ENCODE measurements at places on chromosomes 13 and 19. TPM values are rescaled to one million over a fixed set of nuclear protein-coding genes. Genes with fewer than 3 reads are reported as not detected.

DNA sequence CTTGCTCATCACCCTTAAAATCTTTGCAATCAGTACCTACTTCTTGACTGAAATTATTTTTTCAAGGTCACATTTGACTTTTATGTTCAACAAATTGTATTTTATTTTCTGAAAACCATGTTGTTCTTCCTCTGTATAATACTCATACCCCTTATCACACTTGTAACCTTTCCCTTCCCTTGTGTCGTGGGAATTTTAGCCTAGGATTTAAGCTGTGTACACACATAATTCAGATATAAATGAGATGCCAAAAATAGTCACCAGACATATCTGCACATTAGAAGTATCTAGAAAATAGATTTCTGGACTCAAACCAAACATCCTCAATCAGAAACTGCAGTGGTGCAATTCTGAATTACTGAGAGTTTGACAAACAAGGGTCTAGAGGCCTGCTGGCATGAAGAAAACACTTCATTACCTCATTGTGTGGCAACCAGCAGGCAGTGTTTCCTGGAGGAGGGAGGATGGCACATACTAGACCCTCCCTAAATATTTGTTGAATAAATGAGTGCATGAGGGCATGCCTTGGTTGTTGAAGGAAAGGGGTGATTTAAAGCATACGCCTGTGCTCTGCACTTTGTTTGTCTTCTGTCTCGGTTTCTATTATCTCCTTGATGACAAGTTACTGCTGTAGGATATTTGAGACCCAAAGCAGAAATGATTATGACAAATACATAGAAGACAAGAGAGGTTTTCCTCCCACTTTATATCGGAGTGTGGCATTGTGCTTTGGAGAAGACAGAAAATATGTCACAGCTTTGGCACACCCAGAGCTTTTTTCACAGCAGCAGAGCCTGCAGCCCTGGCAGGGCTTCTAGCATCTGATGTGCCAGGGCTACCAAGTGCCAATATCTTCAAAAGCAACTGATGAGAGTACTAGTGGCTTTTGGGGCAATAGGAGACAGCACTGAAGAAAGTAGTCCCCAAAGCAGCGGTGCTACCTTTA is 881.1 kb downstream of the PCDH9 start:
- DNase-seq, result no peak

DNA sequence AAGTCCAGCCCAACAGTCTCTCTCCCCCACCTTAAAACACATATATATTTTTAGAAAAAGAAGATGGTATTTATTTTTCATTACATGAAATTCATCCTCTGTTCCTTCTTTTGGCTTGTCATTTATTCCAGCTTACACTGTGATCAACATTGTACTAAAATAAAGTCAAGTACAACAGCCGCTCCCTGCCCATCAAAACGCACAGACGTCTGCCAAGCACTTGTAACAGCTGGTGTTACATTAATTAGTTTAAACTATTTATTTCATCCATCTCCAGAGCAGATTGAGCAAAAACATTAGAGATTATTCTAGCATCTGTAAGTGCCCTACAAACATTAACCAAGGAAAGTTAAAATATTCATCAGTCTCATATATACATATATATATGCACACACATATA is 350.5 kb downstream of the DACH1 start:
- no peak for DNase-seq

DNA sequence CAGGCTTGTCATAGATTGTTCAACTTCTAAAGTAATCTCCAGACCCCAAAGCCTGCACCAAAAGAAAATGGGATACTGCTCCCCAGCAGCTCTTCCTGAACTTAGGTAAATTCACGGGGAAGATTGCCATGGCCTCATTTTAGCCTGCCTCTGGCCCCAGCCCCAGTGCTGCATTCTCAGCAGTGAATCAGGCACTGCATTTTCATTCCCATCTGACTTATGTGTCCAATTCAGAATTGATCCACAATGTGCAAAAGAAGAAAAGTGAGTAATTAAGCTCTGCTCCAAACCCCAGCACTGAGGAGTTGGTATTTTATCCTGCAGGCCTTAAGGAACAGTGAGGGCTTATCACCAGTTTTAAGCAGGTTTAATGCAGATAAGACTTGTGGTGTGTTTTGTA is 176.4 kb downstream of the KCTD12 start:
- DNase-seq, result peak; percentile 28

DNA sequence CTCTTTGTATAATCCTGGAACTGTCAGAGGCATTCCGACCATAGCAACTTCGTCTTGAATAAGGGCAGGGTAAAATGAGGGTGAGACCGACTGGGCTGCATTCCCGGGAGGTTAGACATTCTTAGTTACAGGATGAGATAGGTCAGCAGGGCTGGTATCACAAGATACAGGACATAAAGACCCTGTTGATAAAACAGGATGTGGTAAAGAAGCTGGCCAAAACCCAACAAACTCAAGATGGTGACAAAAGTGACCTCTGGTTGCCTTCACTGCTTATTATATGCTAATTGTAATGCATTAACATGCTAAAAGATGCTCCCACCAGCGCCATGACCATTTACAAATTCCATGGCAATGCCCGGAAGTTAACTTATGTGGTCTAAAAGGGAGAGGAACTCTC is 27.7 kb upstream of the MBNL2 start:
- peak; percentile 55 for DNase-seq

- peak; percentile 3 for DNase-seq
These were observed 619.8 kb downstream of the DCT start for GRCh38 chr13:93859716-93860115.

- DNase-seq, result no peak
These were observed 5.6 kb upstream of the GATAD2A start for GRCh38 chr19:19399733-19400433.

GRCh38 chr19:41745756-41746155 is 9.6 kb upstream of the CEACAM6 start:
- DNase-seq, result no peak

DNA sequence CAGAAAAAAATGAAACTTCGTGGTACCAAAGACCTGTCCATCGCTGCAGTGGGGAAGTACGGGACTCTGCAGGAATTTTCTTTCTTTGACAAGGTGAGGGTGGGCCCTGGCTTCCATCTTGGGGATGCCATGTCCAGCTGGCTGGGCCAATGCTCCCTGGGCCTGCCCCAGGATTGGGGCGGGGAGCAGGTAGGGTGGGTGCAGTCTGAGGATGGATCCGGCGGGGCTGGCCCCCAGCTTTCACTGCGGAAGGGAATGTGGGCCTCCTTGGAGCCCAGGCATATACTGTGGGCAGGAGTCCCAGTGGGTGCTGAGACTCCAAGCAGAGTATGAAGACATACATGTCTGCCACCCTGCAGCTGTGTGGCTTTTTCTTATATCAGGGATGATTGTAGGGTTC is 23.9 kb downstream of the SIN3B start:
- DNase-seq, result no peak

GRCh38 chr13:32660227-32660626 is 74.0 kb downstream of the PDS5B start:
- no peak for DNase-seq

- no peak for DNase-seq
These were observed 2.7 kb upstream of the KLK2 start for GRCh38 chr19:50870417-50871089.

DNA sequence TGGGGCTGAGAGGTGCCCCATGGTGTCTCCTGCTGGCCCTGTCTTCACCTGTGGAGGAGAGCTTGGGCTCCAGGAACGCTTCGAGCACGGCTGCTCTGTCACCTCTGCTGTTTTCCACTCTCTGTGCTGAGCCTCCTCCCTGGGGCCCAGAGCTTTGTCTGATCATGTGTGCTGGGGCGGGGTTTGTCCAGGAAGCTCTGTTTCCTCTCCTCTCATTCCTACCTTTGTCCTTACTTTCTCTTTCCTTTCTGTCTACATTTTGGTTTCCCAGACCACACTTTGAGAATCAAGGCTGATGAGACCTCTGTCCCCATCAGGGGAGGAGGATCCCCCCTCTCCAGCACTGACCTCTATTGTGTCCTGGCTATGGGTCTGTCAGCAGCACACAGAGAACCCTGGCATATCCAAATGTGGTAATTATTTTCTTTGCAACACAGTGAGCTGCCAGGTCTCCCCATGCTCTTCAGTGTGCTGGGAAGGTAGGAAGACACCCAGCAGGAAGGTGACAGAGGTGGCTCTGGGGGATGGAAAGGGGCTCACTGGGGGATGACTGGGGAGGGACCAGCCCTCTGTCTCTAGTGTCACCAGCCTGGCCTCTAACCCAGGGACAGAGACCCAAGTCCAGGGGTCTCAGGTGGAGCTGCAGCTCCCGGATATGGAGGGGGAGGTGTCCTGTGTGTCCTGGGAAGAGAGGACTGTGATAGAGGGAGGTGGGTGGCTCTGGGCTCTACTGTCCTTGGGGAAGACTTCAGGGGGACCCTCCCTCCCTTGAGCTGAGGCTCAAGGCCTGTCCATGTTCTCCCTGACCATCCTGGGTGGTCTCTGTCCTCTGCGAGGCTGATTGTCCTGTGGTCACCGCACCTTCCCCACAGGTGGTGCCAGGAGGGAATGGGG is at the start of gene CEACAM1:
Gene CEACAM1 (minus strand): TSS at position 128 of the 894 bp plus-strand sequence. CDS start 107 bp downstream, at position 21.
- no peak for DNase-seq

GRCh38 chr13:110650436-110650835 is 35.1 kb downstream of the NAXD start:
- no peak for DNase-seq

DNA sequence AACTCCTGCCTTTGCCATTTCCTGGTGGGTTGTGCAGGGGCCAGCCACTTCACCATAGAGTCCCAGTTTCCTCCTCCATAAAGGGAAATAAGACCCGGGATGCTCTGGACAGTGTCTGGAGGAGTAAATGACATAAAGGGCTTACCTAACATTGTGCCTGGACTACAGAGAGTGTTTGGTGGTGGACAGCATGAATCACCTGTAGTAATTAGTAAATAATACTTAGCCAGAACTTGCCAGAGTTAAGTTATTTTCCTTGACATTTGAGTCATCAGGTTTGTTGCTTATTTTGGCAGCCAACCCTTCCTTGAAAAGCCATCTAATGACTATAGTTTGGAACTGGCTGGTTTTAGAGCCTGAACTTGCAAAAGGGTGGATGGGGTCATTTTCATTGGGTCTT is 159.2 kb downstream of the SLC7A1 start:
- DNase-seq, result peak; percentile 88

DNA sequence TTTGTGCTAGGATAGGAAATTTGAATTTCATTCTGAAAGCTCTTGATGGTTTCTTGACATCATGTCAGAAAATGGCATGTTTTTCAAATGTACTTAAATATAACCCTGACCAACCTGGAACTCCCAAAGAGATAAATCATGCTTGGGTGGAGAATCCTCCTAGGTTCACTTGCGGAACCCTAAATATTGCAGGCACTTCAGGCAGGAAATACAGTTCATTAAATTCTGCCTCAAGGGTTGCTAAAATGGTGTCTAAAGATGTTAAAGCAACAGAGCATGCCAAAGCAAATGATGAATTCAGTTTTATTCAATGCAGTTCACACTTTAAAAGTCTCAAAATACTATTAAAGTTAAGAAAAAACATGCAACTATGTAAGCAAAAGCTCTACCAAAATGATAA is 415.9 kb downstream of the SLITRK6 start:
- DNase-seq, result no peak

DNA sequence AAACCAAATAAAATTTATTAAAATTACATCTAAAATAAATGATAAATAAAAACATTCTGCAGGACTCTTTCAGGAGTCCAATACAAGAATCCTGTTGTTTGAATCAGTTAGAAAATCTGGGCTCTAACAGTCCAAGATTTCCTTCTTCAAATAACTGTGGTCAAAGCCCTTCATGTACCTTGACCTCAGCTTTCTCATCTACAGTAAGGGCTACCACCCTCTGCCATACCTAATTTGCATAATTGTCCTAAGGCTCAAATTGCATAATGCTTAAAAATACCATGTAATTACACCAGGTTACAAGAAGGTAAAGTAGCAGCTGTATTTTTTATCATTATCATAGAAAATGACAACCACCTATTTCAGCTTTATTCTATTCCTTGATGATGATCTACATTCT is 54.3 kb downstream of the XPO4 start:
- no peak for DNase-seq

GRCh38 chr13:91817250-91817649 is 418.8 kb downstream of the GPC5 start:
- DNase-seq, result no peak

- peak; percentile 69 for DNase-seq
These were observed 16.5 kb upstream of the FOSB start for GRCh38 chr19:45451131-45451849.

DNA sequence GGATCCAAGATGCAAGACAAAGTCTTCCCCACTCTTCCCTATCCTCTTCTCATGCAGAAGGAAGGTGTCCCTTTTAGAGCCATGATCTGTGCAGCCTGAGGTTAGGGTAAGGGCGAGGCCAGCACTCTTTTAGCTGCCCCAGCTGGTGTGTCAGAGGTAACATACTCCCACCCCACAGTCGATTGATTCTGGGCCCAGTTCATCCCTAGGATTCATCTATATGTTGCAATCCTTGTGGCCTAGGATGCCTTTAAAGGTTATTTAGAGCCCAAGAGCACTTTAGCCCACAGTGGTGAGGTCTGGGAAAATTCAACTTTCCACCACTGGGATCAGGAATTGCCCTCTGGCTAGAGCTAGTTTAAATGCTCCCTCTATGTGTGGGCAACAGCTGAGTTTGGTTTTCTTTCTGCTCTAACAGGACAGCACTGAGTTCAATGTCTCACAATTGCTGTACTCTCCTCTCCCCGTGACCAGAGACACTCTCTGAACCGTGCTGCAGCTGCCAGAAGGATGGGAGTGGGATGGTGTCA is 201.3 kb upstream of the SERP2 start:
- DNase-seq, result no peak

GRCh38 chr13:111384441-111385182 is 64.2 kb downstream of the TEX29 start:
- DNase-seq, result no peak

DNA sequence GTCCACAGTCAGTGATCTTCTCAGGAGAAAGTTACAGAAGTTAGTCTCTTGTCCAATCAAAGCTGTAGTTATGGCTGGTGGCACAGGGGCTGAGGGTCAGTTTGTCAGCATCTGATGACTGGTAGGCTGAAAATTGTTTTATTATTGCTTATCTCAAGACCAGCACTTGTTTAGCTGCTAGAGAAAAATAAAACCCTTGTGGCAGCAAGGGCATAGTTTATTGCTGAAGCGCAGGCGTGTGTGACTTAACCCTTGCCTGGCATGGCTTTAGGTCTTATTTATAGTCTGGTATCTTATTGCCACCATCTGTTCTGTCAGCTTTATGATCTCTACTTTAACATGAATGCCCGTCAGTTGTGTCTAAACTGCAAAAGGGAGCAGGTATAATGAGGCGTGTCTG is 154.7 kb downstream of the USP12 start:
- DNase-seq, result no peak

The IFNL1 gene
- total RNA-seq, result not detected

The ADAMTSL5 gene
- total RNA-seq, result 15.3 TPM

The SPTBN4 gene
- total RNA-seq, result 0.80 TPM

The TDRD12 gene
- 0.18 TPM for total RNA-seq

The LYL1 gene
- total RNA-seq, result 4.9 TPM

The THSD1 gene
- 2.6 TPM for total RNA-seq

The KLK14 gene
- 0.21 TPM for total RNA-seq

The RHPN2 gene
- total RNA-seq, result 5.2 TPM

The CBLC gene
- total RNA-seq, result not detected

The MYO16 gene
- total RNA-seq, result not detected

The KLC3 gene
- total RNA-seq, result not detected

The CRX gene
- total RNA-seq, result not detected

The GARRE1 gene
- total RNA-seq, result 24.7 TPM

The MUC16 gene
- not detected for total RNA-seq

The ARRDC2 gene
- 5.5 TPM for total RNA-seq

The ZNF85 gene
- 7.9 TPM for total RNA-seq

The KLF1 gene
- total RNA-seq, result not detected

The APLP1 gene
- 24.7 TPM for total RNA-seq

The ISYNA1 gene
- total RNA-seq, result 2.5 TPM

The PSG11 gene
- total RNA-seq, result 0.17 TPM
